ENCODE measurements at places on chromosomes 13 and 19.

- no peak for DNase-seq
Measured at GRCh38 chr19:55486971-55487923, 989 bp upstream of the SSC5D start.

DNA sequence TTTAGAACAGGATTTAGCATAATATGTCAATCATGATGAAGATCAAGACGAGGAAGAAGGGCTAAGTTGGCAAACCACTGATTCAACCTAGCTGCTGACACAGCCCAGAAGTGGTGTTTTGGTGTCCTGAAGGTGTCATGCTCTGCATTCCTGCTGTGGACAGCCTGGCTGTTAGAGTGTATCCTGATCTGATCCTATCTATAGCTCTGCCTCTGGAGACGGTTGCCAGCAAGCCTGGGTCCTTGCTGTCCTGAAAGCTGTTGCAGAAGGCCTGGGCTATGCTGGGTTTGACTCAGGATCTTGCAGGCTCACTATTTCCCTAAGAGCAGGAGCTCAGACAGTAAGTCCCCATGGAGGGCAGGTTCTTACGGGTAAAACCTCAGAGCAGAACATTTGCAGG, 416.4 kb downstream of the TSHZ3 start:
- no peak for DNase-seq

- DNase-seq: no peak
Measured at GRCh38 chr19:3765121-3765520, 2.6 kb downstream of the MRPL54 start.

DNA sequence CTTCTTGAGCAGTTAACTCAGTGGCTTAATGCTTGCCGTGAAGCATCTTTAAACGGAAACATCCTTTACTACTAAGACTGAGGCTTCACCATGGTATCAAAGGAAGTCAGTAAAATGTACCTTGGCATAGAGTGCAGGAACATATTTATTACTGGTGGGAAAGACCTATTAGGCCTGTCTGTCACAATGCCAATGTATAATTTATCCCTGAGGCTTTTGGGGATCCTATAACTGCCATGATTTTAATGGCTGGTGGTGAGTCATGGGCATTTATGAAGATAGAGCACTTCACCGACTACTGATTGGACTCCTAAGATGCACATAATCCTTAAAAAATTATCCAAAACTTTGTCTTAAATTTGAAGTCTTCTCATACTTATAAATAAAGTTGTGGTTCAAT, 79.6 kb downstream of the FGF14 start:
- no peak for DNase-seq

DNA sequence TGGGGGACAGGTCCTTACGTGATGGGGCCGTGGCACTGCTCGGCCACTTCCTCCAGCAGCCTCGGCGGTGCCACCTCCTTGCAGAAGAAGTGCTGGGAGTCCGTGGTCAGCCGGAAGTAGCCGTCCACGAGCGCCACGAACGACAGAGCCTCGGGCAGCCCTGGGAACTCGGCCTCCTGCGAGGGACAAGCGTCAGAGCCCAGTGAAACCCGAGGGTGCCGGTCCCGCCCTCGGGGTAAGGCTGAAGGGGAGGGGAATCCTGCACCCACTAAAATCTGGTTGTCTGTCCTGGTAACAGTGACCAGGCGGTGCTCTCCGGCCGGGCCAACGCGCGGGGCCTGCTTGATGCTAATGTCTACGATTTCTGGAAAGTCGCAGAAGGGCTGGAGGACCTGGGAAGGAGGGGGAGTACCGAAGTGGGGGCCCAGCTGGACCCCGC, 6.4 kb downstream of the JAK3 start:
- DNase-seq: no peak

DNA sequence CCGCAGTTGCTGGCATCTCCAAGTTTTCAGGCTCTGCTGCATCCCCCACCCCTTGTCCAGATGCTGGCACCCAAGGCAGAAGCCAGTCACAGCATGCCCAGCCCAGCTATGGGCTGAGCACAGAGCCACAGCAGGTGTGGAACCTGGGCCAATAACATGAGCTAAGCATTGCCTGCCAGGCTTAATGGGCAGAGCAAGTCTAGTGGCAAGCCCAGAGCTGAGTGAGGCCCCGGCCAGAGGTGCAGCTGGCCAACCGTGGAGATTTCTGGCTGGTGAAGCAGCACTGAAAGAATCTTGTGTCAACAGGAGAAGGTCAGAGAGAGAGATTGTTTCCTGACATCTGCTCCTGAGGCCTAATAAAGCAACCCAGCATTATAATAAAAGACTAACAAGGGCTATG, 111.0 kb downstream of the B3GLCT start:
- no peak for DNase-seq

DNA sequence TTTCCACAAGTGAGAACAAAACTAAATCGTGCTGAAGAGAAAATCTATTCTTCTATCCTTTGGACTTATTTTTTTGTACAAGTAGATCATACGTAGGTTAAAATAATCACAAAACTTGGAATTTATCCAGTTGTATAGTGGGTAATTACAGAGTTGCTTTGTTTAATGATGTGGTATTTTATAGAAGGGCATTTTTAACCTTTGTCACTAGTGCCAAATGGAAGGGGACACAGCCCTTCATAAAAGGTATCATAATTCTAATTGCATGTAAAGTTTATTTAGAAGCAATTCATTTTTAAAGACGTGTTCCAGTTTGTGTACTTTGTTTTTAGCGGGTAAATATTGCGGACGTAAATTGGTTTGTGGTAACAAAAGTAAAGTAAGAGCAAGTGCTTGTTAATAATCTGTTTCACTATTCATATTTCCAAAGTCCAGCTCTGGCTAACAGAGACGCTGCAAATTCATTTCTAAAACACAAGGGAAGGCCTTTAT, 99.5 kb downstream of the ERCC5 start:
- DNase-seq: no peak

DNA sequence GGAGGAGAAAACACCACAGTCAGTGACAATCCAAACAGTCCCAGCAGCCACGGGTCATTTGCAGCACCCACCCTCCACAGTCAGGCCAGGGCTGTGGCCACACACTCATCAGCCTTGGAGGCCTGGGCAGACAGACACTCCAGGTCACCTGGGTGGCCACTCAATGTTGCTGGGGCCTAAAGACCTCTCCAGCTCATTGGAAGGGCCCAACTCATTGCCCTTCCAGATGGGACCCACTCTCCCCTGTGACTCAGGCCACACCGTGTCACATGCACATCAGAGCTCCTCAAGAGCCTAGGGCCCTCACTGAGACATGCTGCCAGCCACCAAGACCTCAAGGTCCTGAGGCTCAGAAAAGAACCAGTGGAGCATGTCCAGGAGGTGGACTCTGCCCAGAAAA, 22.4 kb downstream of the TUBA3C start:
- DNase-seq: no peak

Measured in natural killer cell (primary cell).